ENCODE measurements at places on chromosomes 12 and 14.

- DNase-seq, result no peak
- no peaks in the 10 kb centered on the region for H3K4me1 ChIP-seq
- no peaks in the 10 kb centered on the region for H3K27me3 ChIP-seq
- H3K27ac ChIP-seq, result no peak overlapping the region
- no peak overlapping the region for H3K4me3 ChIP-seq
Observed at GRCh38 chr14:53743371-53743770, 213.3 kb downstream of the BMP4 start.

DNA sequence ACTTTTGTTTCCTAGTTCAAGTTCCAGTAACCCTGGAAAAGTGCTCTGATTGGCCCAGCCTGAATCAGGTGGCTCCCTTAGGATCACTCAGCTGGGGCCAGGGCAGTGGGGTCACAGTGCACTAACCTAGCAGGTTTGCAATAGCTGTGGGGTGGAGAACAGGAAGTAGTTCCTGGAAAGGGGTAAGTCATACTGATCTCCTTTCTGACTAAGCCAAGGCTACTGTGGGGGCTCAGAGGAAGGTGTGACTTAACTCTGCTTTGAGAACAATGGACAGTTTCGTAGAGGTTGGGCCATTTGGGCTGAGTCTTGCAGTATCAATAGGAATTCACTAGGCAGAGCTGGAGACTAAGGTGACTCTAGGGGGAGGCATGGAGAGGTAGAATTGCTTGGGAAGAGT lies 89.4 kb downstream of the KIF26A start:
- H3K36me3 ChIP-seq, result no peaks in the 10 kb centered on the region
- H3K4me1 ChIP-seq, result peaks cover 5% of the 10 kb centered on the region
- H3K27ac ChIP-seq, result no peak overlapping the region
- DNase-seq, result no peak
- no peaks in the 10 kb centered on the region for H3K27me3 ChIP-seq

DNA sequence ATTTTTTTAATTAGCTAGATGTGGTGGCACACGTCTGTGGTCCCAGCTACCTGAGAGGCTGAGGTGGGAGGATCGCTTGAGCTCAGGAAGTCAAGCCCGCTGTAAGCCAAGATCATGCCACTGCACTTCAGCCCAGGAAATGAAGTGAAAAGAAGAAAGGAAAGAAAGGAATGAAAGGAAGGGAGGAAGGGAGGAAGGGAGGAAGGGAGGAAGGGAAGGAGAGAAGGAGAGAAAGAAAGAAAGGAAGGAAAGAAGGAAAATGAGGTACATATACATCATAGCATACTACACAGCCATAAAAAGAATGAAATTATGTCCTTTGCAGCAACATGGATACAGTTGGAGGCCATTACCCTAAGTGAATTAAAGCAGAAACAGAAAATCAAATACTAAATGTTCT lies 12.2 kb downstream of the DNAI7 start:
- no peak for DNase-seq
- H3K4me1 ChIP-seq, result no peaks in the 10 kb centered on the region
- H3K27ac ChIP-seq, result no peak overlapping the region
- H3K36me3 ChIP-seq, result no peaks in the 10 kb centered on the region
- H3K4me3 ChIP-seq, result no peak overlapping the region
- no peaks in the 10 kb centered on the region for H3K27me3 ChIP-seq

DNA sequence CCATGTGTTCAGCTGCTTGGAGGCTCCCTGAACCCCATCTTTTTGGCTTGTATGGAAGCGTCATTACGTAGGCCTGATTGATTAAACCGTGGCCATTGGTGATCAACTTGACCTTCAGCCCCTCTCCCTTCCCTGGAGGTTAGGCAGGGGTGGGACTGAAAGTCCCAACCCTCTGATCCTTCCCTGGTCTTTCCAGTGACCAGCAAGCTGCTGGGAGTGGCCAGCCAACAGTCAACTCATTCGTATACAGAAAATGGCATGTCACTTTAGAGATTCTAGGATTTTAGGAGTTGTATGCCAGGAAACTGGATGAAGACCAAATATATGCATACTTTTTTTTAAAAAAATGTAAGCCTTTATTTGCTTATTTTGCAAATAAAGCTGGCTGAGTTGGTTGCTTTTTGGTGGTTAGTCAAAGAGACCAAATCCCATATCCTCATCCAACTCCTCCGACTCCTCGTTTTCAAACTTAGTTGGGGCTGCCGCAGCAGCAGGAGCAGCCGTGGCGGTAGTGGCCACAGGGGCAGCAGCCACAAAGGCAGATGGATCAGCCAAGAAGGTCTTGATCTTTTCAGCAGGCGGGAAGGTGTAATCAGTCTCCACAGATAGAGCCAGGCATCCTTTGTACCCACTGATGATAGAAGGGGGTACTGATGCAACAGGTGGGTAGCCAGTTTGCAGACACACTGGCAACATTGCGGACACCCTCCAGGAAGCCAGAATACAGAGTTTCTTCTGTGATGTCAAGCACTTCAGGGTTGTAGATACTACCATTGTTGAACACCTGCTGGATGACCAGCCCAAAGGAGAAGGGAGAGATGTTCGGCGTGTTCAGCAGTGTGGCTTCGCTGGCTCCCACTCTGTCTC lies 16.6 kb downstream of the NFKBIA start:
- no peak overlapping the region for H3K4me3 ChIP-seq
- no peak overlapping the region for H3K27ac ChIP-seq
- H3K36me3 ChIP-seq, result no peaks in the 10 kb centered on the region
- H3K4me1 ChIP-seq, result no peaks in the 10 kb centered on the region
- no peaks in the 10 kb centered on the region for H3K27me3 ChIP-seq
- DNase-seq, result no peak

- H3K4me3 ChIP-seq, result no peak overlapping the region
- H3K27me3 ChIP-seq, result no peaks in the 10 kb centered on the region
- H3K27ac ChIP-seq, result no peak overlapping the region
- H3K4me1 ChIP-seq, result no peaks in the 10 kb centered on the region
- H3K36me3 ChIP-seq, result no peaks in the 10 kb centered on the region
Observed at GRCh38 chr14:76834241-76834661, 8.0 kb downstream of the LRRC74A start.

DNA sequence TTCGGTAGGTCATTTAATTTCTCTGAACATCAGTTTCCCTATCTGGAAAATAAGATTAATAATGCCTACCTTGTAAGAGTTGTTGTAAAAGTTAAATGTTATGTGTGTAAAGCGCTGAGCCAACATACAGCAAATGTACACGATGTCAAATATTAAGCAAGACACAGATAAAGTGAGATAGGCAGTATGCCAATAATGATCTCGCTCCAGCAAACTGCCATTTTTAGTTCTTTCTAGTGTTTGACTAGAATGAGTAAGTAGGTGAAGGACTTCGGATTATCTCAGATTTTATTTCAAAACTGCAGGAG lies 840 bp downstream of the DHRS7 start:
- peaks cover 1% of the 10 kb centered on the region for H3K4me1 ChIP-seq
- no peaks in the 10 kb centered on the region for H3K36me3 ChIP-seq
- no peaks in the 10 kb centered on the region for H3K27me3 ChIP-seq
- H3K4me3 ChIP-seq, result peak overlapping the region; percentile 44
- H3K27ac ChIP-seq, result no peak overlapping the region

- H3K4me3 ChIP-seq, result no peak overlapping the region
- H3K27ac ChIP-seq, result no peak overlapping the region
- H3K36me3 ChIP-seq, result no peaks in the 10 kb centered on the region
- H3K4me1 ChIP-seq, result no peaks in the 10 kb centered on the region
Observed at GRCh38 chr14:100063314-100063941, 1.8 kb upstream of the EVL start.

- H3K36me3 ChIP-seq, result no peaks in the 10 kb centered on the region
- no peak overlapping the region for H3K27ac ChIP-seq
- no peak overlapping the region for H3K4me3 ChIP-seq
- DNase-seq, result no peak
- H3K27me3 ChIP-seq, result no peaks in the 10 kb centered on the region
Observed at GRCh38 chr12:30863839-30864238, 62.7 kb upstream of the TSPAN11 start.

- no peaks in the 10 kb centered on the region for H3K27me3 ChIP-seq
- no peak overlapping the region for H3K27ac ChIP-seq
- no peaks in the 10 kb centered on the region for H3K4me1 ChIP-seq
- DNase-seq, result no peak
- H3K36me3 ChIP-seq, result no peaks in the 10 kb centered on the region
Observed at GRCh38 chr14:63076488-63076887, 31.2 kb upstream of the KCNH5 start.

DNA sequence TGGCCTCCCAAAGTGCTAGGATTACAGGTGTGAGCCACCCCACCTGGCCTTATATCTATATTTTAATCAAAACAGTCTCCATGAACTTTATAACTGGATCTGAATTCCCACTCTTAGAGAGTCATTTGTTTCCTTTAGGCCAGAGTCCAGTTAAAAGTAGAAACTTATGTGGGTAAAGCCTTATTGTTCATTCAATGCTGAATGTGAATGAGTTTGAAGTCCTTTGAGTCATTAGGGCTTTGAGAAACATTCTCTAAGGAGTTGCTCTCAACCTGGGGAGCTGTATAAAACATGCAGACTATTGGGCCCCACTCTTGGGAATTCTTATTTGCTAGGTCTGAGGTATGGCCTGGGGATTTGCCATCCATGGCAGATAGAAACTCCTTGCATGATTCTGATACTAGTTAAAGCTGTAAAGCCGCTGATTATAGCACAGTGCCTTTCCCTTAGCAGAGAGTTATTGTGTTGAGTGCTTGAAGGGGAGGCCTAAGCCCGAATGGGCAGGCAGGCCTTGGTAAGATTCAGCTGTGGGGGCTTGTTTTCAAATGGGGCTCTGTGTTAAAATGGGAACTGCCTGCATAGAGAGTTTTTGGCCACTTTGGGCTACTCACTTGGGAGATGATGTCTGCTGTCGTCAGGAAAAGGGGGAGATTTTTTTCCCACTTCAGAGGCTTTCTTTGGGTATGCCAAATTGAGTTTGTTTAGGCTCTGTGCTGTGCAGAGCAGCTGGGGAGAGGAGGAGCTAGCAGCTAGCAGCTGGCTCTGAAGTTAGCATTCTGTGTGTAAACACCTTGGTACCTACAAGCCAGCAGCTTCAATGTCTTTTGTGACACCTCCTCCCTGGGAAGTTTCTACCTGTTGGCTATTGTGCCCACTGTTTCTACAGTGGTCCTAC lies 117.5 kb downstream of the DACT1 start:
- DNase-seq, result no peak
- peaks cover 4% of the 10 kb centered on the region for H3K4me1 ChIP-seq
- no peak overlapping the region for H3K4me3 ChIP-seq
- no peak overlapping the region for H3K27ac ChIP-seq

All from iPS DF 6.9 (cell line).